ENCODE measurements at places on chromosomes 6 and 20.

DNA sequence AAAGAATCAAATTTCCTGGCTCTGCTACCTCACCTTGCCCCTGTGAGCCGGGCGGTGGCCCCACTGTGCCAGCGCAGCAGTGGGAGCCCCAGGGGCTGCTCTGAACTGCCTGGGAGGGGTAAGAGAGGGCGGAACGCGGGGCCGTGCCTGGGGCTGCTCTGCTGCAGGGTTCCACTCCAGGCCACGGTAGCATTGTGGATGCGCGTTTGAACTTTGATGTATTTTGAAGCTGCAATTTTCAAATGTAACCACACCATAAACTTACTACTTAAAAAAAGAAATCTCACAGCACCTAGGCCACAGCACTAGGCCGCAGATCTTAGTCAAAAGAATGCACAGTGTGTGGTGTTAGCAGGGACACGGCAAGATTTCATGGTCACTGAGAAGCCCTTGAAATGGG lies 57.5 kb downstream of the PRDM1 start:
- no peak for DNase-seq

DNA sequence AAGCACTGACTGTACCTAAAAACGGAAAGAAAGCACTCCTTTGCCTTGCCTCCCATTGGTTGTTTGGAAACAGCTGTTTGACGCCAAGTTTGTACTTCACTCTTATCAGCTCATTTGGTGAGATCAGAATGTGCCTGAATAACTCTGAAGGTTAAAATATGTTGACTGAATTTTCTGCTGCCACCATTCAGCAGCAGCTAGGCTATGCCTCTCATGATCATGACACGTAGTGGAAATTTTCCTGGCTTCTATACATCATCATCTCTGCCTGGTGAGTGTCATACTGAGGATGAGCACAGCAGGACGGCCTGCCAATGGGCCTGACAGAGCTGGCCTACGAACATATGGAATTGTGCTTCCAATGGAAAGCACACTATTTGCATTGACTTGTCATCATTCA lies 704.9 kb upstream of the CITED2 start:
- no peak for DNase-seq

DNA sequence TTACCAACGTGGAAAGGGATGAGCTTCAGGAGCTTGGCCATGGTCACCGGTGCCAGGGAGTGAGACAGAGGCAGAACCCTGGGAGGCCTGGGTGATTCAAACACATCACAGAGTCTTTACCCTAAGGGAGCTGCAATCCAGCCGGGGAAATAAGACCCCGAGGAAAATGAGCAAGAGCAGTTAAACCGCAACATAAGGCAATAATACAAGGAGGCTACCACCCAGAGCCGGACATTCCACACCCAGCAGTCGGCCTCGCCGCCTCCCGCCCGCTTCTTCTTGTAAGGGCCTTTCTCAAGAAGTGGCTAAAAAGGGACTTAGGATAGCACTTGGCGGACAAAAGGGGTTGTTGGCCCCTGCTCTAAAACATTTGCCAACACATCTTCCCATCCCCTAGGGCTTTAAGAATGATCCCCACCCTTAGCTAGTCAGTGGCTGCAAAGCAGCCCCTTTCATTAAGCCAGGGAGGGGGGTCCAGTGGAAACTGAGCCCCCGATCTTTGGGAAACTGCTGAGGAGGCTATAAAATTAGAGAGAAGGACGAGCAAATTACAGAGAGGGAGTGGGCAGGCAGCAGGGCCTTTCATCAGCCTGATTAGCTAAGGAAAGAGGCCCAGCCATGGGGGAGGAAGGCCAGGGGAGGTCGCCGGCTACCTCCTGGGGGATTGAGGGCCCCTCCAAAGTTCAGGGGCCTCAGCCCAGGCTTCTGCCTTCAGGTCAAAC lies 34.3 kb downstream of the SNX5 start:
- no peak for DNase-seq

- no peak for DNase-seq
These were observed 61.8 kb downstream of the TULP4 start for GRCh38 chr6:158374020-158374419.

GRCh38 chr20:62823688-62824475 lies 7.0 kb downstream of the COL9A3 start:
- DNase-seq, result no peak

DNA sequence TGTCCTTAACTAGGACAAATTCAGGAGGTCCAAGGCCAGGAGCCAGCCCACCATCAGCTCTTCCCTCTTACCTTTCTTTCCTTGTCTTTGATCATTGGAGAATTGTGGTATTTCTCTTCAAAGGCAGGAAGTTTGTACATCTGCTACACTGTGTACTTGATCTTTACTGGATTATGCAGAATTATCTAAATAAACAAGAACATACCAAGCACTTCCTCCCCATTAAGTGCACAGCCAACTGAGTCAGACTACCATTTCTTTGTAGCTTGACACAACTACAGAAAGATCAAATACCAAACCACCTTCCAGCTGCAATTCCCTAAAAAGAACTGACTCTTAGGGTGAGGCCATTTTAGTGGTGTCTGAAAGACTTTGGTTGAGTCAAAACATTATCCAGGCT lies 195.1 kb downstream of the HDGFL1 start:
- no peak for DNase-seq

DNA sequence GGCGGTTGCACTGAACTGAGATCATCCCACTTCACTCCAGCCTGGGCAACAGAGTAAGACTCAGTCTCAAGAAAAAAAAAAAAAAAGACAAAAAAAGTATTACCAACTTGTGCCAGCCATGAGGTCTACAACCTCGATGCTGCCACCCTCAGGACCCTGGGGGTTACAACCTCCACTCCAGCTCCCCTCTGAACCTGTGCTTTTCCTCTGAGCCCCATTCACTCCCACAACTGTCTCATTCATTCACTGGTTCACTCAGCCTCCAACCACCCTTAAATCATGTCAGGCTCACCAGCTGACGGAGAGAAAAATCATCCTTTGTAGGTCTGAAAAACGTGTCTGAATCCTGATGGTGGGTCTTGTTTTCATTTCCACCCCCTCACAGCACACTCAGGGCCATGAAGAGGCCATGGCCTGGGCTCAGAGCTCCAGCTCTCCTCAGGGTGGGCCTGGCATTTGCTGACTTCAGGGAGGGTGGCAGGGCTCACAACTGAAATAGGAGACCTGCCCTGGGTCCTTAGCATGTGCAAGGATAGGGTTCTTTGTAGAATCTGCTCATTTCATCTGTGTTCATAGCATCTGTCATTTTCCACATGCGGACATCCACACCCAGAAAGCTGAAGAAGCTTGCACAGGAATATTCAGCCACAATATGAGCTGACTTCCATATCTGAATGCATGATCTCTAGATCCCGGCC lies 1.9 kb upstream of the ULBP1 start:
- DNase-seq, result no peak

- DNase-seq, result no peak
These were observed 187.6 kb downstream of the EPM2A start for GRCh38 chr6:145547594-145548335.

GRCh38 chr6:101401792-101402621 lies 8.5 kb downstream of the GRIK2 start:
- DNase-seq, result no peak

DNA sequence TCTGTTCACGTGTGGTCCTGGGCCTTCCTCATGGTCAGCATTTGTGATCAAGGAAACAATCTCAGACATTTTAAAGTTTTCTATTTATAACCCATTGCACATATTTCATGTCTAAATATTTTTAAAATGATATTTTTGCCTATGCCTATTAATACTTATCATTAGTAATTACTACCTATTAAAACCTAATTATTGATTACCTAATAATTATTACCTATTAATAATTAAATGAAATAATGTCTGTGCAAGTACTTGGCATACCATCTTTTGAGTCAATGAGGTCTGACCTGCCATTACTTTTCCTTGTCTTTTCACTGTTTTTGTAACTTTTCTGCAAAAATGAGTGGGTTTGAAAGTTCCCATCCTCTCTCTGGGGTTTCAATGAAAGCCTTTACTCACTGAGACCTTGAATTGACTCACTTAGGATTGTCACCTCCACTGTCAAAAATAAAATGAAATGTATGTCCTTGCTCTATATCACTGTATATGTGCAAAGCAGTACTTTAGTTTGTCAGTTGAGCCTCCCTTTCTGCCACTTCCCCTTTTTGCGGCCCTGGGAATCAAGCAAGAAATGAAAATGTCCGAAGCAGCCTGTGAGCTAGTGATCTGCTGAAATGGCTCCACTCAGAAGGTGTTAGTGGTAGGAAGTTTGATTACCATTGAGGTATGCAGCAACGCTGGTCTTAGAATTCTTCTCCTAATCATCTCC lies 87.8 kb downstream of the L3MBTL3 start:
- DNase-seq, result no peak

DNA sequence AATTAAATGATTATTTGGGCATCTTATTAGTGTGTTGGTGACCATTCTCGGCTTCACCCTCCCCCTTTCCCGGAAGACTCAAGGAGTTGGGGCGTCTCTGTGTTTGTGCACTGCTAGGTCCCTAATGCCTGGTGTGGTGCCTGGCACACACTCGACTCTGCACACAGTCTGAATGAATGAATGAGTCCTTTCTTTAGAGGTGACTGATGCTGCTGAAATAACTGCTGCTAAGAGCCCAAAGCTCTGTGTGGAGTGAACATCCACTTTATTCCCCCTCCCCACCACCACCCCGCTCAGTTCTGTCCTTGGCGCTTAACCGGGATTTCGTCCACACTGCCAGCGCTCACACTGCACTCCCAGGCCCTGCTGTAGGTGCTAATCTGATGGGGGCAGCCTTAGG lies 1.2 kb upstream of the PHACTR3 start:
- no peak for DNase-seq

DNA sequence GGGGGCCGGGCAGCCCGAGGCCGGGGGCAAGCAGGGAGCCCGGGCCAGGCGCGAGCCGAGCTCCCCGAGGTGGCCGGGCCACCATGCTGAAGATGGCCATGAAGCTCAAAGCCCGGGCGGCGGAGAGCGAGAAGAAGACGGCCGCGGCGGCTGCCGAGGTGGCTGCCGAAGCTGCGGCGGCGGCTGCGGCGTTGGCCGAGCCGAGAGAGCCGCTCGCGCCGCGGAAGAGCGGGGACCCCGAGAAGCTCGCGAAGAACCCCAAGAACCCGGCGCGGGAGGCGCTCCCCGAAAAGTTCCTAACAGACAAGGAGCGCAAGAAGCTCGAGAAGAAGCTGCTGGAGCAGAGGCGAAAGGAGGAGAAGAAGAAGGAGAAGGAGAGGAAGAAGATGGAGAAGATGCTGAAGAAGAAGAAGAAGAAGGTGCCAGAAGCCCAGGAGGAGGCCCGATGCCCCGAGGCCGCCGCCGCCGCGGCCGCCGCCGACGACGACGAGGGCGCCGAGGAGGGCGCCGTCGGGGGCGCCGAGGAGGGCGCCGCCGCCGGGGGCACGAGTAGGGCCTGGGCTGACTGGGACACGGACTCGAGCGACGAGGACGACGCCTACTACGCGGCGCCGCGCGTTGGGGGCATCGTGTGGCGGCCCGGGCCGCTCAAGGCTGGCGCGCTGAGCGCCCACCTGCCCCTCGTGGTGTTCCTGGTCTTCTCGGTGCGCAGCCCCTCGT lies 37.4 kb downstream of the GNAS start:
- no peak for DNase-seq

DNA sequence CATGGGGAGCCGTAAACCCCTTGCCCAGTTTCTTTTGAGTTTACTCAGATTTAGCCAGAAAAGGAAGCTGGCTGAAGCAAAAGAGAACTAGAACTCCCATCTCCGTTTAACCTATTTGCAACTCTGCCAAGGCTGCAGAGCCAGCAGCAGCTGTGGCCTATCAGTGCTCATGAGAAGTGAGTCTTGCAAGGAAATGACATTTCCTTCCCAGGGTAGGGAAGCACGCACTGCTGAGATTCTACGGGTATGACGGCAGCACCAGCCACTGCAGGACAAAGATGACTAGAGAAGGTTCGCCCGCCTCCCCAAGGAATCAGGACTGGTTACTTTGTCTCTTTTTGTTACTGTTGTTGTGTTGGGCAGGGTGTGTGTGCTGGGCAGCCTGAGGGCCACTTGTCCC lies 47.6 kb downstream of the PPP1R3G start:
- no peak for DNase-seq

- no peak for DNase-seq
These were observed 169.0 kb upstream of the NRSN1 start for GRCh38 chr6:23957017-23957416.

DNA sequence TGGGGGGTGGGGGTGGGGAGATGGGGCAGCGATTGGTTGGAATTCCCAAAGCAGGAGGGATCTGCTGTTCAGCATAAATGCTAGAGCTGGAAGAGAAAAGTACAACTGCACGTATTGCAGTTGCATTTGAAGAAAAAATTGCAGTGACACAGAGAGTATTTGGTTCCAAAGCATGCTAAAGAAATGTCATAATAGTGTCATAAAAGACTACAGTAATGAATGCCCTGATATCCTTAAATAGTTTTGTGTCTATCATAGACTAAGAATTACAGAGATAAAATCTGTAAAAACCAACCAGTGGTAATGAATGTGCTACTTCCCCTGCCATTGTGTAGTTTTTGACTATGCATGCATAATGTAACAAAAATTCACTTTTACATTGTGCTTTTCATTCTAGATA lies 693.6 kb upstream of the SLC35B3 start:
- no peak for DNase-seq

DNA sequence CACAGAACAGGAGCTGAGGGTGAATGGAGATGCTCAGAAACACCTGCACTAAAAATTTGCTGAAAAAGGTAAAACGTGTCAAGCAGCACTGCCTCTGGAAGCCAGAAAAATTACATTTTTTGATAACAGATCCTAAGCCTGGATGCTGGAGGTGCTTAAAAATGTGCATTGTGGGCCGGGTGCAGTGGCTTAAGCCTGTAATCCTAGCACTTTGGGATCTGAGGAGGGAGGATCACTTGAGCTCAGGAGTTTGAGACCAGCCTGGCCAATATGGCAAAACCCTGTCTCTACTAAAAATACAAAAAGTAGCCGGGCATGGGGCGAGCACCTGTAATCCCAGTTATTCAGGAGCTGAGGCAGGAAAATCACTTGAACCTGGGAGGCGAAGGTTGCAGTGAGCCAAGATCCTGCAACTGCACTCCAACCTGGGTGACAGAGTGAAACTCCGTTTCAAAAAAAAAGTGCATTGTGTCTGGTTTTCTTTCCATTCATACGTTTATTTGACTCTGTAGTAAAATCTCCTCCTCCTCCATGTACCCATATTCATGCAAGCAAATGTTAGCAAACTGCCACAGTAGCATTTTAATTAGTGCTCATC lies 587 bp upstream of the BTN3A1 start:
- no peak for DNase-seq
